ENCODE measurements at places on chromosomes 7 and 10. TPM values are rescaled to one million over a fixed set of nuclear protein-coding genes. Genes with fewer than 3 reads are reported as not detected.
A peak's percentile ranks its signal among the peaks of the same experiment; 100 is the strongest.

- no peak for DNase-seq
These were observed 239.2 kb upstream of the PRKCQ start for GRCh38 chr10:6819301-6819700.

The PILRB gene
- 7.4 TPM for total RNA-seq

The TFPI2 gene
- 1.2 TPM for total RNA-seq

The SDHAF3 gene
- 16.0 TPM for total RNA-seq

The SUGCT gene
- 6.0 TPM for total RNA-seq

GRCh38 chr10:28343987-28344895 is 41.4 kb upstream of the MPP7 start:
- DNase-seq = no peak

DNA sequence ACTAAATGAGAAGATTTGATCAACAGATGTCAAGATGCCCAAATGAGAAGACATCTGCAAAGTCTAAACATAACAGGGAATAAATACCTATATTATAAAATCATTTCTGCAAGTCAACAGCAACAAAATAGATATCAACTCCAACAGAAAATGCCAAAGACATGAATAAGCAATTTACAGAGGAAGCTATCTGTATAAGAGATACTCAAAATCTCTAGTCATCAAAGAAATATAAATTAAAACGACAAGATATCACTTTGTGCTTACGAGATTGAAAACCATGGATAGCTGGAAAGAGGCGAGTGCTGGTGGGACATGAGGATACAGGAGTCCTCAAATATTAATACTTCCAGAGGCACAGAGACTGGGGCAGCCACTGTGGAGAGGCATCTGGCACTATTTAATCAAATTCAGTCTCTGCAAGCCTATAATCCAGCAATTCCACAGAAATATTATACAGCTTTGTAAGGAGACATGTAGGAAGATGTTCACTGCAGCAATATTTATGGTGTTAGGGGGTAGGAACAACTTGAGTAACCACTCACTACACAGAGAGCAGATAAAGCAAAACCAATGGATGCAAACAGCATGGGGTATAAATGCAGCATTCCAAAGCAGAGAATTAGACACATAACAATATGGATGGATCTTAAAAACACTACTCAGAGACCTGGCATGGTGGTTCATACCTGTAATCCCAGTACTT is 4.8 kb downstream of the DNMBP start:
- no peak for DNase-seq

DNA sequence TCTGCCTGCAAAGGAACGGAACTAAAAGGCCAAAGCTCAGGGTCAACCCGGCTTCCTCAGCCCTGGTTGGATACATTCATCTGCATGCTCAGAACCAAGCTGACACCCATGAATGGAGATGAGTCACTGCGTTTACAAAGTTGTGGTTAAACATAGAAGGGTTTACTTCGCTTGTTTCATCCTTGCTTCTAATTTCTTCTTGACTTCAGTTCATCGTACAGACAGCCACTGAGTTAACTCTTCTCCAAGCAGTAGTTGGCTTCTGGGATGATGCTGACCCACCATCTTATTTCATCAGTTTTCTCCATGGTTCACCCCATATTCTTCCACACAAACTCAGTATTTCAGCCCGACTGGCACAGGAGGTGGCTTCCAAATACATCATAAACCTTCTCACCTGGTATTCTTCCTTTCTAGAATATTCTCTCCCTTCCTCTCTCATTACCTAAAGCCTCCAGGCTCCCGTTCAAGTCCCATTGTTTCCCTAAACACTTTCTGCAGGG is 166.3 kb upstream of the RNF32 start:
- no peak for DNase-seq

DNA sequence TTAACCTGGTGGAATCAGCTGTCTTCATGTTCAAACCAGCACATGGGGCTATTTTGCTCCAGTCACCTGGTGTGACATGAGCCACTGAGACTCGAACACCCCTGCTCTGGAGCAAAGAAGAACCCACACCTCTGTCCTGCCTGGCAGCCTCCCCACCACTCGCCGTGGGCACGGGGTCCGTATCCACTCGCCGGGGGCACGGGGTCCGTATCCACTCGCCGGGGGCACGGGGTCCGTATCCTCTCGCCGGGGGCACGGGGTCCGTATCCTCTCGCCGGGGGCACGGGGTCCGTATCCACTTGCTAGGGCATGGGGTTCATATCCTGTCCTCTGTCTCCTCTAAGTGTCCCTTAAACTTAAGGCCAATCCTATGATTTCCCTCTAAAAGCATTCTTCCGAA is 558.7 kb downstream of the PTPRN2 start:
- peak; percentile 32 for DNase-seq

- DNase-seq = no peak
These were observed 28.1 kb downstream of the ENO4 start for GRCh38 chr10:116877391-116877790.

- DNase-seq = no peak
These were observed 37.6 kb downstream of the C10orf105 start for GRCh38 chr10:71681977-71682376.

The PROSER2 gene
- 2.7 TPM for total RNA-seq

- DNase-seq = peak; percentile 38
These were observed 171.2 kb downstream of the PRKAG2 start for GRCh38 chr7:151705636-151706276.

GRCh38 chr10:58868736-58869435 is 307.6 kb upstream of the PHYHIPL start:
- no peak for DNase-seq

The TMEM273 gene
- 7.9 TPM for total RNA-seq

The FAM180A gene
- total RNA-seq = 37.6 TPM

DNA sequence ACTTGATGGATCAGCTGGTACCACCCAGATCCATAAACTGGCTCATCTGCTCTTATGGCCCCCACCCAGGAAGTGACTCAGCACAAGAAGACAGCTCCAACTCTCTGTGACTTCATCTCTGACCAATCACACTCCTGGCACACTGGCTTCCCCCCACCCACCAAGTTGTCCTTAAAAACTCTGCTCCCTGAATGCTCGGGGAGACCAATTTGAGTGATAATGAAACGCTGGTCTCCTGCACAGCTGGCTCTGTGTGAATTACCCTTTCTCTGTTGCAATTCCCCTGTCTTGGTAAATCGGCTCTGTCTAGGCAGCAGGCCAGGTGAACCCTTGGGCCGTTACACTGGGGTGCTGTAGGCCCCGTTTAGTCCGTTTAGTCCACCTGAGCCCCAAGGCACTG is 23.4 kb upstream of the BNIP3 start:
- no peak for DNase-seq

- no peak for DNase-seq
These were observed 701.4 kb upstream of the COBL start for GRCh38 chr7:52017802-52018679.

DNA sequence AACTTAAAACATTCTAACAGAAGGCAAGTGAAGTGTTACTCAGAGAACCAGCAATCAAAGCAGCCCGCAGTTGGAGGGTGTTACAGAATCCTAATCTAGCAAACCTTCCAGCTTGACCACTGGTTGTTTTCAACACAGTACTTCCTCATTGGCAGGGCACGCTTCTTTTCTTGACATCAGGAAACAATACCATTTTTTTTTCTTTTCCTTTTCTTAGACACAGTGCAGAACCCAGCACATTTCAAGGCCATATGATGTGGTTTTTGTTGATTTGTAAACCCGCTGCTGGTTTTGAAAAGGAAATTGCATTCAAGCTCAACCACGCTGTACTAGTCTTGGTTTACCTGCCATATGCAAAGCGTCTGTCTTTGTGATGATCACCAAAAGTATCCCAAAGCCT is 33.4 kb downstream of the RHOBTB1 start:
- peak; percentile 30 for DNase-seq

The ANXA8L1 gene
- not detected for total RNA-seq

- no peak for DNase-seq
These were observed 112.4 kb downstream of the BICC1 start for GRCh38 chr10:58625070-58625469.

DNA sequence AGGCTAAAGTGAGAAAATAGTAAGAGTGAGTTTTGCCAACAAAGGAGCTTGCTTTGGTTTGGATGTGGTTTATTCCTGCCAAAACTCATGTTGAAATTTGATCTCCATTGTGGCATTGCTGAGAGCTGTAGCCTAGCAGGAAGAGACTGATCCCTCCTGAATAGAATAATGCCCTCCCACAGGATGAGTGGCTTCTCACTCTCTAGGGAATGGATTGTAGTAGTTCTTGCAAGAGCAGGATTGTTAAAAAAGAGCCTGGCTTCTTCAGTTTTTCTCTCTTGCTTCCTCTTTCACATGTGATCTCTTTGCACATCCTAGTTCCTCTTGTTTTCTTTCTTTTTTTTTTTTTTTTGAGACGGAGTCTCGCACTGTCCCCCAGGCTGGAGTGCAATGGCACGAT is 34.4 kb downstream of the ASAH2 start:
- DNase-seq = no peak

The TRPV6 gene
- total RNA-seq = not detected

The ZNF365 gene
- 0.19 TPM for total RNA-seq

The PPP1R9A gene
- 30.0 TPM for total RNA-seq

- DNase-seq = no peak
These were observed 20.7 kb downstream of the MDFIC start for GRCh38 chr7:114942446-114943175.

GRCh38 chr10:77350711-77351119 is 286.9 kb downstream of the KCNMA1 start:
- DNase-seq = no peak

DNA sequence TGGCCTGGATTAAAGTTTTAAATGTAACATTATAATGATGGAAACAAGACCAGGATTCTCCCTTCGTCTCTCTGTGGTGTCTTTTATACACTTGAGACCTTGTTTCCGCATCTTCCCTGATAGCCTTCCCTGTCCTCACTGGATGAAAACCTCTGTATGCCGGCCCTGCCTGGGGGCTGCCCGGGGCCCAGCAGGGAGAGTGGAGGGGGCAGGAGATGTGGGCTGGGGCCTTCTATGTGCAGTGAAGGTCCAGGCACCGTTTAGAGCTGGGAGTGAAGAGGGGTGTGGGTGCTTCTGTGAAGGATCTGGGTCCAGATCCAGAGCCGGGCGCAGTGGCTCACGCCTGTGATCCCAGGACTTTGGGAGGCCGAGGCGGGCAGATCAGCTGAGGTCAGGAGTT is 50.7 kb downstream of the UNCX start:
- no peak for DNase-seq

The EFCAB10 gene
- total RNA-seq = not detected

GRCh38 chr10:7409045-7409731 is 1.6 kb downstream of the SFMBT2 start:
- DNase-seq = peak; percentile 44

DNA sequence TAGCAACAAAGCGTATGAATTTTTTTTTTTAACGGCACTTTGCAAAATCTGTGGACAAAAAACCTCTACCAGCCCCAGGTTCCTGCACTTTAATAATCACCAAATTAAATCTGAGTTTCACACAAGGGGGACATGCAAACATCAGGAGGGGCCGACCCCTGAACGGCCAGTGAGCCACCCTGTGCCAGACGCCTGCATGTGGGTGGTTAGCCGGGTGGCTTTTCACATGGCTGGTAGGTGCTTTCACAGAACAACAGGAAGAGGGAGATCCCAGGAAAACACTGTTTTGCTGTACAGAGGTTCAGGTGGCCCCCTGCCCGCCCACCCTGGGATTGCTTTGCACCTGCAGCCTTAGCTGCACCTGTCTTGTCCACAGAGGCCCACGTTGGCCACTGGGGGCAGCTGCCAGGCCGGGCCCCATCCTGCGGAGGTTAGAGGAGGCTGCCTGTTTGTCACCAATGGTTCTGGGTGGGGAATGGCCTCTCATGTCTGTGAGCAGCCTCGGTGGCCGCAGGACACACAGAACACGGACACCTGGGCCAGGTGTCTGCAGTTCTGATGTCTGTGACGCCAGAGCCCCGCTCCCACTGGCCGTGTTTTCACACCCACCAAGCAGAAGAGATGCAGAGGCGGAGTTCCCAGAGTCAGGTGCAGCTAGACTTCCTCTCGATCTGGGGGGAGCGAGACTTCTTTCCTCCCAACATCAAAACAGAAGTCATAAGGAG is 107.7 kb downstream of the FAM53B start:
- DNase-seq = no peak

DNA sequence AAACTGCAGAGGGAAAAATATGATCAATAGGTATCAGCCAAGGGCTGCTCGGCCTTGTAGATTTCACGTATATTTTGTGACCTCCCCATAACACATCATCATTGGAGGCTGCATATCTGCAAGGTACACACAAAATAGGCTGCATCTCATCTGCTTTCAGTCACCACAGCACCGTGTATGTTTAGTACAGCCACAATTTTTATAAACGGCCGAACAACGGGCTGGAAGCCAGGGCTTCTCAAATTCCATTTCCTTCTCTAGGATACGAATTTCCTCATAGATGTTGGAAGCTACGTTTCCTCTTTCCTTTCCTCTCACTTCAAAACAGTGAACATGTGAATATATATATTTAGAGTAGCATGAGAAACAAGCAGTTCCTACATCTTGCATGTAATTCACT is 20.2 kb upstream of the FOXK1 start:
- DNase-seq = no peak

DNA sequence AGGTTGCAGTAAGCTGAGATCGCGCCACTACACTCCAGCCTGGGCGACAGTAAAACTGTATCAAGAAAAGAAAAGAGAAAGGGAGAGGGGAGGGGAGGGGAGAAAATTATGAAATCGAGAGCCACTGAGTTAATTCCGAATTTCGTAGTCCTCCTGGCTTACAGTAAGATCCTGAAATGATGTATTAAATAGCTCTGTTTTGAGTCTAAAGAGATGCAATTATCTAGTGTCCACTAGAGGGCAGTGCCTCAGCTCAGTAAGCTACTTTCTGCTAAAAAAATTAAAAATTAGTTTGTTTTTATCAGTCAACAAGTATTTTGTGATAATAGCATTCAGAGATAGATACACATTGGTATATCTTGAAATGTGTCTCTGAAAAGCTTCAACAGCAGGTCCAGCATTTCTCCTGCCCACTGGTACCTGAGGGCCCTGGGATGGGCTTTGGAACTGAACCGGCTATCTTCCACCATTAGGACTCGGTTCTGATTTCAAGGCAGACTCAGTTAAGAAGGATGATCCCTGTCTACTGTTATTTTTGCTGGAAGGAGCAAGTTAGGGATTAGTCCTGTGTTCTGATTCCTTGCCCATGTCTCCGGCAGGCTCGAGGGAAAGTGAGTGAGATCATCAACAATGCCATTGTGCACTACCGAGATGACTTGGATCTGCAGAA is 19.5 kb downstream of the TSPAN33 start:
- no peak for DNase-seq

The PLAU gene
- total RNA-seq = 9.8 TPM

The BICC1 gene
- 18.7 TPM for total RNA-seq

DNA sequence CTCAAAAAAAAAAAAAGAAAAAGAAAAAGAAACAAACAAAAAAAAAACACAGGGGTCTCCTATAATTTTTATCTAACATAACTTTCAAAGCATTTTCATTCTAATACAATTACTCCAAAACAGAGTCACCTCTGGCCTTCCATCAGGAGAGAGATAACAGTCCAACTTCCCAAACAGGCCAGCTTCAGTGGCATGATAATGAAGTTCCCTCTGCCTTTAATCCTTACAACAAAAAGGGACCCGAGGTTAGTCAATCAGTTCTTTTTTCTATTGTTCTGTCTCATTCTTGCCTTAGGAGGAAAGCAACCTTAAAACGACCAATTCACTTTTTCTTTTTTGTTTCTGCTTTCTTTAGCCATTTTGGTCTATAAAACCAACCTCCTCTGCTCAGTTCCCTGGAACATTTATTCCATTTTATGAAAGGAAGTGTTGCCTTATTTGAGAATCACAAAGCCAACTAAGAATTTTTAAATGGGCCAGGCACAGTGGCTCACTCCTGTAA is 16.5 kb upstream of the FXYD4 start:
- no peak for DNase-seq
